ENCODE measurements at places on chromosomes 5 and 9. TPM values are rescaled to one million over a fixed set of nuclear protein-coding genes. Genes with fewer than 3 reads are reported as not detected.

GRCh38 chr5:146290318-146290717 is 48.3 kb upstream of the POU4F3 start:
- DNase-seq: no peak

GRCh38 chr5:16732356-16732755 is 115.6 kb upstream of the RETREG1 start:
- no peak for DNase-seq

The FOXE1 gene
- total RNA-seq: 0.21 TPM

The GPR150 gene
- not detected for total RNA-seq

The PCDHB8 gene
- 1.7 TPM for total RNA-seq
